ENCODE measurements at places on chromosomes 11 and 22. TPM values are rescaled to one million over a fixed set of nuclear protein-coding genes. Genes with fewer than 3 reads are reported as not detected.
A peak's percentile ranks its signal among the peaks of the same experiment; 100 is the strongest.

OR8D1 gene
- not detected for total RNA-seq

OR52E1 gene
- total RNA-seq, result not detected

DNA sequence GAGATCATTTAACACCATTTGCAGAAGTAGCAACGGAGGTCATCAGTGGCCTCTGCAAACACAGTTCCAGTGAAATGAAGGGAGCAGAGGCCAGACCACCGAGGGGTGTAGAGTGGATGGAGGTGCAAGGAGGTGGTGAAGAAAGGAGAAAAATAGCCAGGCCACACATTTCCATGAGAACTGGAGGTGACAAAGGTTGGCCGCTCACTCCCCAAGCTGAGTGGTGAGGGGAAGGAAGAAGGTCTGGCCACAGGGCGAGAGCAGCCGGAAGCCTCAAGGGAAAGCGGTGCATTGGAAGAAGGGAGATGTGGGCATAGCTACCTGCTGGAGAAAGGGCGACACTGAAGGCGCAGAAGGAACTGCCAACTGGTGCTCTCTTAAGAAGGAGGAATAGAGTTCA lies 20.1 kb upstream of the TMPRSS4 start:
- DNase-seq, result no peak

DNA sequence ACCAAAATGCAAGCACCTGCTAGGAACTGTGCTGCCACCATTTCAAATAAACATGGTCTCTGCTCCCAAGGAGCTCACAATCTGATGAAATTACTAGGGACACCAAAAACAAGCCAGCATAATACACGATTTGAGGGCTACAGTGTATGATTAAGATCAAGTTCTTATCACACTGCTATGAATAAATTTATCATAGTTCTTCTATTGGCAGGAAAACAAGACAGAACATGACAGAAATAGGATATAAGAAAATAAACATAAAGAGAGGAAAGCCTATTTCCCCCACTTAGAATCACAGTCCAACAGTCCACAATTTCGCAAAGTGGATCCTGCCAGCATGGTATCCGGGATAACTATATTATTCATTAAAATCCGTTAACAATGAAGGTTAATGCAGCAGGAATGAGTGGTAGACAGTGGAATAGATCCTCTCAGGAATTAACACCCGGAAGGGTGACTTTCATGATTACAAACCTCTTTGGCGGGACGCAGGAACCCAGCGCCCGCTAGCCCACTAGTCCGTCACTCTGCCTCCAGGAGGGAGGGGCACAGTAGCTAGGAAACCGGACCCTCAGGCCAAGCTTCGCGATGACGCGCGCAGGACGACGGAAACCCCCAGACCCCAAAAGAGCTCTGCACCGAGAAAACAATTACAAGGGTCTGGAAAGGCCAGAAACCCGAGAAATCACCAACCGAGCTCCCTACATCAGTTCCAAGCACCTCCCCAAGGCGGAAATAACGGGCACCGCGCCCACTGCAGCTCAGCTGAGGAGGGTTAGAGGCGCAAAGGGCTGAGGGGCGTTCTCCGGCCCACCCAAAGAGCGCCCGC lies 607 bp downstream of the CCDC82 start:
- peak; percentile 18 for DNase-seq

GRCh38 chr22:47190957-47191670 lies 428.7 kb downstream of the TBC1D22A start:
- peak; percentile 8 for DNase-seq

DNA sequence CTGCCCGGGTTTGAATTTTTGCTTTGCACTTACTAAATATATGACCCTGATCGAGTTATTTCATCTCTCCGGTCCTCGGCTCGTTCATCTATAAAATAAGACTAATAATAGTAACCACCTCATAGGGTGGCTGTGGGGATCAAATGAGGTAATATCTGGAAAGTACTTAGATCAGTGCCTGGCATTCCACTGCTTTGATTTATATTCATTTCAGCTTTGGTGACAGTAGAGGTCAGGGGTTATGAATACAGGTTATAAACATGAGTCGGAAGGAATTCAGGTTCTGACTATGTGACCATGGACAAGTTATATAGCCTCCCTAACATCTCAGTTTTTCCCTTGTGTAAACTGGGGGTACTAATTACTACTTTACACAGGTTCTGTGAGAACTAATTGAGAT lies 2.9 kb upstream of the TEAD1 start:
- no peak for DNase-seq

DNA sequence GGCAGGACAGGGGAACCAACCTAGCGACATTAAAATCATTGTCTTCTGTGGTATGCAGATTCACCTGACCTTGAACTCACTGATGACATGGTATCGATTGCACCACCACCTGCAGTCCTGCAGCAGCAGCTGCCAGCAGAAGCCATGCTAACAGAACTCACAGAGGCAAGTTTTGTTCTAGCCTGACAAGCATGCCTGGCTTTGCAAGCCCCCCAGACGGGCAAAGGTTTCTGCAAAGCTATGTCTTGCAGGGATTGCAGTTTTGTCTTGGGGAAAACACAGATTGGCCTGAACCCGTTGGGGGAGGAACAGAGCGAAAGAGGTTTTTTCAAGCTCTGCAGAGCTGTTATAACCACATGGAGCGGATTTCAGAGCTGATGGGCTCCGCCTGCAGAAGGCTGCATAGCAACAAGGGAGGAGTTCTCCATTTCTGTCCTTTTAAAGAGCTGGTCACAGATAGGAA lies 221.0 kb downstream of the HIPK3 start:
- no peak for DNase-seq

DNA sequence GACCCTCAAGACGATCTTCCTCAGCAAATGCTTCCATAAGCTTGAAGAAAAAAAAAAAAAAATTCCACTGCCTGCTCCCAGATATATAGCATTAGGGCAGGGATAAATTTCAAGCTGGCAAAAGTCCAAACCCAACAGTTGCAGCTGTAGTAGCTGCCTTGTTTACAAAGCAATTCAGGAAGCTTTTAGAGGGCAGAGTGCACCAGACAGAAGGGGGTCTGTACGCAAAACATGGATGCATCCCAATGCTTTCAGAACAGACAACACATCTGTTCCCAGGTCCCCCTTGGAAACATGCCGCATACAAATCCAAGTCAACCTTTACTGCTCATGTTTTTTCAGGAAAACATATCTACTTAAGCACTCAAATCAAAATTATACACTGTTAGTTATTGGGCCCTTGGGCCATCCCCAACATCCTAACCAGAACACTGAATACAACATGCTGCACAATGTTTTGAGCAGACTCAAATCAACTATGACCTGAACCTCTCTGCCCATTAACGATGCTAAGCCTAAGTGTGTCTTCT lies 94.5 kb downstream of the CADM1 start:
- DNase-seq, result no peak

- DNase-seq, result no peak
Measured at GRCh38 chr11:64890522-64890939, 12.1 kb upstream of the EHD1 start.
